ENCODE measurements at places on chromosomes 7 and 10. TPM values are rescaled to one million over a fixed set of nuclear protein-coding genes. Genes with fewer than 3 reads are reported as not detected.

GRCh38 chr10:114593240-114593792 lies 64.8 kb downstream of the ABLIM1 start:
- DNase-seq = no peak

DNA sequence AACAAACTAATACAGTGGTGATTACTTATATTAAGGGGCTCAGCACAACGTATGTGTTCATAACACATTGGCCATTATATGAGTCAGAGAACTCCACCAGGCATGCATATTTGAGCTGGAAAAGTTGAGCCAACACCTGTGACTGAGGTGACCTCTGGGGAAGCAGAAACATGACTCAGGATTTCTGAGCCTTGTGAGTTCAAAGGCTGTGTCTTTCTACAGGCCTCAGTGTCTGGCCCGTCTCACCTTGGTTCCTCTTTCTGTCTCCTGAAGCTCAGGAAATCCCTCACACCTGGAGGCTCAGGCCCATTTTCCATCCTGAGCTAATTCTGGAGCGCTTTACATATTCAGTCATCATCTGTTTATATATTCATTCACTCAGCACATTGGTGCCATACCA lies 230.9 kb upstream of the AGK start:
- DNase-seq = no peak

The ITPRID1 gene
- total RNA-seq = not detected

- peak; percentile 28 for DNase-seq
Observed at GRCh38 chr10:7529638-7530037, 118.8 kb upstream of the SFMBT2 start.

- no peak for DNase-seq
Observed at GRCh38 chr10:13615650-13616300, 29.0 kb downstream of the PRPF18 start.

The SPDYE16 gene
- total RNA-seq = not detected

The DGKI gene
- total RNA-seq = 0.06 TPM

The CALY gene
- total RNA-seq = 53.3 TPM

Data from G401 (cell line).